Stimulated activated CD8-positive, alpha-beta memory T cell treated with anti-CD3 and anti-CD28 coated beads, Interleukin-2, amount 100 ng/mL, for 1 hour (primary cell): ENCODE measurements at places on chromosomes 6 and 20.

GRCh38 chr20:57543754-57544153 lies 17.2 kb upstream of the PCK1 start:
- no peak for DNase-seq

GRCh38 chr6:146997062-146997461 lies 207.2 kb upstream of the STXBP5 start:
- DNase-seq, result no peak

DNA sequence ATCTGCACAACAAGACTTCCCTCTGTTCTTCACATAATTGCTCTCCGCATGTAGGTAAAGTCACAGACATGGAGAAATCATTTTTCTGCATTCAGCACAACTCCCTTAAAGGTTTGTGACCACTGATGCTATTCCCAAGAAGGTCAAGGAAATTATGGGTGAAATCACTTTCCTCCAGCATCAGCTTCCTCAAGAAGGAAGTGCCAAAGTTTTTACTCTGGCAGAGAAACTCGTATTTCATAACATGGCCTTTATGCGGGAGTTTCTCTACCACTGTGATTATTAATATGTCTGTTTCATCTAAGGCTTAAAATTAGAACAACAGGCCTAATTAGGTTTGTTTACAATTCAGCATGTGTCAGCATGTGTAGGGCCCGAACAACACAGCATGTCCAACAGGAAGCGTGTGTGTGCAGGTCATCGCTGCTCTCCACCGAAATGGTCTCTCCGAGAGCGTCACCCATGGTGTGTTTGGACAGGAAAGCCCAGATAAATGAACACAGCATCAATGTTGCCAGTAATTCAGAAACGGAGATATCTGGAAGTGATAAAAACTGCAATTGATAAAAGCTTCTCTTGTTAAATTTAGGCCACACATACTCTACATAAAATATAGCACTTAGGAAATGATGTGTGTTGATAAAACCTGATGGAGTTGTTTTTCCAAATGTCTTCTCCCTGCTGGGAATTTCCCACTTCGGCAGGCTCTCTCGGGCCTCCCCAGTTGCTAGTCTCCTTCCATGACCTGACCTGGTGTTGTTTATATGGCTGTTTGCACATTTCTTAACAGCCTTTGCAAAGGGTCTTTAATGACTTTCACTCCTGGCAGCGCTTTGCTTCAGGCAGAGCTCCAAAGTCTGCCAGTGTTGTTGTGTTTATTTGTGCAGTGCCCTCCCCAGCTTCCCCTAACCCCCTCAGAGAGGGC lies 265.1 kb upstream of the CEP162 start:
- DNase-seq, result no peak

GRCh38 chr20:44279228-44279627 lies 31.8 kb downstream of the FITM2 start:
- DNase-seq, result no peak

DNA sequence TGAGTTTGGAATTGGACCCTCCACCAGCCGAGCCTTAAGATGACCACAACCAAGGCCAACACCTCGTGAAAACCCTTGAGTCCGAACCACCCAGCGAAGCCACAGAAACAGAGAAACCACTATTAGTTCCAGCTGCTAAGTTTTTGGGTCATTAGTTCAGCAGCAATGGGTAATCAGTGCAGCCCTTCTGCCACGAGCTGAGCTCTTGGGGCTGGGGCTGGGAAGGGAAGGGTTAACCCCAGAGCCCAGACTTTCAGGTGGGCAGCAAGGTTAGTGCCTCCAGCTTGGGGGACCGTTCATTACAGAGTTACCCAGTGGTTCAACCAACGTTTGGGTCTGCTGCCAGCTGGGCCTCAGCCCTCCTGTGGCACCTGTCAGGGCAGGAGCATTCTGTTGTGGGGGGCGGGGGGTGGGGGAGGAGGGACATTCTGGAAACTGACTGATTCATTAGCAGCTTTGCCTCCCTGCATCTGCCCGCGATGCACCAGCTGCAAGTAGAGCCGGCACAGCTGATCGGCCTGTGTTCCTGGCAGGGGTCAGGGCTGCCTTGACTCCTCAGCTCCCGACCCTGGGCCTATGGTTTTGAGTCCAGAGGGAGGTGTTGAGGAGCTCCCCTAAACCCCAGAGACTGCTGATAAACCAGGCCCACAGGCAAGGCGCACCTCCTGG lies 52.7 kb downstream of the TGM2 start:
- no peak for DNase-seq

GRCh38 chr20:11229772-11230171 lies 556.0 kb upstream of the JAG1 start:
- DNase-seq, result no peak
